ENCODE measurements at places on chromosomes 6 and 20.

- no peak for DNase-seq
These were observed 44.0 kb downstream of the PANK2 start for GRCh38 chr20:3933218-3933617.

DNA sequence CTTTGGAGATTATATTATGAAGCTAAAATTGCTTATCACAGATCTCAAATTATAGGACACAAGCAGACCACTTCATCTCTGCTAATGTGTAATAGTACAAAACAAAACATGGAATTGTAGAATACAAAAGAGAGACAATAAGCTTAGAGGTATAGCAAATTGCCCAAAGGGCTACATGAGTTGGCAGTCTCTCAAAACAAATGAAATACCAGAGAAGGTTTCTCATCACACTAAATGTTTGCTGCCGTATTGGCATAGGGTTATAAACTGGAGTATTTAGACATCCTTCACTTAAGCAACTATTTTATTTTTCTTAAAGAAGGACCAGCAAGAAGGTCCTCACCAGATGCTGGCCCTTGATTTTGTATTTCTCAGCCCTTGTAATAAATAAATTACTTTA, 5.9 kb upstream of the EYA4 start:
- DNase-seq = no peak

DNA sequence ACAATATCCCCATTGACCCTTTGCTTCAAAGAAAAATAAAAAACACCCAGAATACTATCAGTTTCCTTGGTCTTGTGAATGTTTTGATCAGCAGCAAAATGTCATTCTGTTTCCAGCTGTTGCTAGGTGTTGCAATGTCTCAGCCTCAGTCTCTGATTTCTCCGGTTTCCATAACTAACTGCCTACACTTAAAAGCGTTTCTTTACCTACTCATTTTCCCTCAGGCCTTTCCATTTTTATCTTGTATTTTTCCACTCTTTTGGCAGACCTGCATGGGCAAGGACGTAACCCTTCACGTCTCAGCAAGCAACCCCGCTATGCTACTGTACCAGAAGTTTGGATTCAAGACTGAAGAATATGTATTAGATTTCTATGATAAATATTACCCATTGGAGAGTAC, 49.4 kb downstream of the KAT14 start:
- no peak for DNase-seq

GRCh38 chr20:51432251-51432784, 110.2 kb downstream of the NFATC2 start:
- no peak for DNase-seq

GRCh38 chr6:95175927-95176675, 401.2 kb upstream of the MANEA start:
- no peak for DNase-seq

DNA sequence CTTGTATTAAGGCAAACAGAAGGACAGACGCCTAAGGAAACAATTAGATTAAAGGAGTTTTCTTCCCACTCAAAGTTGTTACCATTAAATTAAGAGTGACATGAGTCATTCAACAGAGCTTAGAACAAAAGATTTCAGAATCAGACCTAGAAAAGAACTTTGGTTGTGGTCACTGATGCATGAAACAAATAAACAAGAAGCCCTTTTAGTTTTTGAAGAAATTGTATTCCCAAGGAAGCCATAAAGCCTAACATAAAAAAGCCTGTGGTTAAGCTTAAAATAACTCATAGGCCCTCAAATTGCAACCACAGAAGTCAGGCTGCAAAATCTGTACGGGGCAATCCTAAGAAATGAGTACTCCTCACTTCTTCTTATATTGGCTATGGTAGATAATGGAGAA, 17.9 kb upstream of the TRIM26 start:
- no peak for DNase-seq

- DNase-seq = no peak
These were observed 11.2 kb downstream of the ZNF337 start for GRCh38 chr20:25685276-25686080.

- DNase-seq = no peak
These were observed 241.9 kb downstream of the ADGRB3 start for GRCh38 chr6:68876792-68877493.

GRCh38 chr6:8879334-8879733, 444.0 kb upstream of the SLC35B3 start:
- DNase-seq = no peak

- no peak for DNase-seq
These were observed 343.8 kb downstream of the SYNE1 start for GRCh38 chr6:152293404-152293803.

DNA sequence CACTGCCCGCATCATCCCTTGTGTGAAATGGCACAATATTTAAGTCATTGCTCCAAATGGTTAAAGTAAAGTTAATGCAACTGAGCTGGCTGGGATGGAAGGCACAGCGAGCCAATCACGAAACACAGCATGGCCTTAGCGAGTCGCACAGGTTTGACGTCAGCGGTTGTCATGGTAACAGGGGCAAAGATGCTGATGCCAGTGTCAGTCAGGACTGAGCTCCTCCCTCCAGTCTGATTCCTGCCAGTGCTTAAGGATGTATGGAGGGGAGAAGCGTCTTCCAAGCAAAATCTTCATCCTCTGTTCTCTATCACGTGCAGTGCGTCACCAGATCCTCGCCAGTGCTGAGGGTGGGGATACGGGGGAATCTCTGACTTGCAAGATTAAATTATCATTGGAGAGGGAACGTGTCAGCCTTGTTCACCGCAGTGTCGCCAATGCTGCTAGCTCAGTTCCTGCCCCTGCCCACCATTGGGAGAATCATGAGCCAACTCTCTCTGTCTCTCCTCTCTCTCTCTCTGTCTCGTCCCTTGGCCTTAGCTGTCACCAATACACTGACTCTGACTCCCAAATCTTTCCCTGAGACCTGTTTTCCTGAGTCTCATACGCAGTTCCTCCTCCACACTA, 24.5 kb downstream of the TSPYL4 start:
- no peak for DNase-seq

- DNase-seq = no peak
These were observed 99.4 kb upstream of the VGLL2 start for GRCh38 chr6:117165911-117166499.

DNA sequence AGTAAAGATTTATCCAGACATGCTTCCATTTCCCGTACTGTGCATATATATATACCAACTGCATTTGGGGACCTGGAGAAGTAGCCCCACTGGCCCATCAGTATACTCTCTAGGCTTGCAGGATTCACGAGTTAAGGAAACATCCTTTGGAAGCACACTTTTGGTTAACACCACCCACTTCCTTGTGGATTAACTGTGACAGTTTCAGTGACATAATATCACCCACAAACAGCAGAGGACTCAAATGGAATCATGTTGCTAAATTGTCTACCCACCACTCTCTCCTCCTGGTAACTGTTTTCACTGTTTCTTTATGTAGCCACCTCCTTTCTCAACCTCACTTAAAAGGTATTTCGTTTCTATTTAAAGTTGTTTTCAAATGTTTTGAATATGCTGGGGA, 55.0 kb downstream of the PROKR2 start:
- no peak for DNase-seq

- DNase-seq = no peak
These were observed 20.3 kb downstream of the SYNDIG1 start for GRCh38 chr20:24489631-24490260.

GRCh38 chr6:5389086-5389745, 127.9 kb downstream of the FARS2 start:
- DNase-seq = no peak

GRCh38 chr6:113208726-113209125, 648.4 kb upstream of the MARCKS start:
- no peak for DNase-seq

GRCh38 chr6:170017603-170018320, 266.3 kb downstream of the ERMARD start:
- no peak for DNase-seq

DNA sequence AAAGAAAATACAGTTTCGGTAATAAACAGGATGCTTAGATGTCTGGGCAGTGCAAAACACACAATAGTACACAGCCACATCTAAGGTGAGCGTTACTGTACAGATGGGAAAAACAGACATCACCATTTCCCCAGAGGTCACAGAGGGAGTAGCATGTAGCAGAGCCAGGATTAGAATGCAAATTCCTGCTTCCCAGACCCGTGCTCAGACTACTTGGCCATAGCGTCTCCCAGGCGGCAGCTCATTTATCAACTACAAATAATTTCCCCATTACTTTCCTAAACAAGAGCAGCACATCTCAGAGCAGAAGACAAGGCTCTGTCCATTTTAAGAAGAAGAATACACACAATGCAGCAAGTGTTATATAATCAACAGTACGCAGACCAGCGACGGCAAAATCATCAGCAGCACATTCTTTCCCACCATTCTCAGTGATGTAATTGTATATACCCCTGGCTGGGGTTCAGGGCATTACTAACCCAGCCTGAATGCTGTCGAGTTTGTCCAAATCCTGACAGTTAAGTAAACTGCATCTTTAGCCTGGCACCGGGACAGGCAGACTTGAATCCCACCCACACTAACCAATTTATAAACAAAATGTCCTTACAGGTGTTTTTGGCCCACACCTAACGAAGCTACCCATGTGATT, 61.9 kb downstream of the CNKSR3 start:
- DNase-seq = no peak

- DNase-seq = no peak
These were observed 44.3 kb downstream of the OSTM1 start for GRCh38 chr6:108030211-108030610.

- DNase-seq = no peak
These were observed 152.2 kb downstream of the MAFB start for GRCh38 chr20:40536808-40537207.

DNA sequence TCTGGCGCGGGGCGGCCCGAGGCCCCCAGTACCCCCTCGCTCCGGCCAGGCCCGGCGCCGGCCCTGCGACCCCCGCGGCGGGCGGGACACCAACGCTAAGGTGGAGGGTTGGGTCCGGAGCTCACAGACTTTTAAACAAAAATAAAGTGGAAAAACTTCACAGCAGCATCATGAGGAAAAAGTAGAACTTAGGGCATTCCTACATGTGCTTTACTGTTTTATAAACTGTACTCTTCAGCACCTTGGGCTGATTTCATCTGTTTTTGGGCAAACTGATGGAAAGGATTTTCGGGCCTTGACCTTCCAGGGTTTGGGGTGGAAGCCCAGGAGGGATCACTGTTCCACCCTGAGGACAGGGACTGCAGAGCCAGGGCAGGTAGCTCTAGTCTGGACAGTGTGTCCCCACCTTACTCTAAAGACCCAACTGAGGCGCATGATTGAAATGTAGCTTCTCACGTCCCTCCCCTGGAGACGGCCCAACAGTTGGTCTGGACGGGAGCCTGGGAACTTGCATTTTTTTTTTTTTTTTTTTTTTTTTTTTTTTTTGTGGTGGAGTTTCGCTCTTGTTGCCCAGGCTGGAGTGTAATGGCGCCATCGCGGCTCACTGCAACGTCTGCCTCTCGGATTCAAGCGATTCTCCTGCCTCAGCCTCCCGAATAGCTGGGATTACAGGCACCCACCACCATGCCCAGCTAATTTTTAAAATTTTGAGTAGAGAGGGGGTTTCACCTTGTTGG, 740 bp downstream of the NELFCD start:
- no peak for DNase-seq

GRCh38 chr6:20350215-20350614, 51.5 kb upstream of the E2F3 start:
- DNase-seq = no peak

GRCh38 chr6:42899871-42900270, 16.0 kb upstream of the PTCRA start:
- DNase-seq = no peak

DNA sequence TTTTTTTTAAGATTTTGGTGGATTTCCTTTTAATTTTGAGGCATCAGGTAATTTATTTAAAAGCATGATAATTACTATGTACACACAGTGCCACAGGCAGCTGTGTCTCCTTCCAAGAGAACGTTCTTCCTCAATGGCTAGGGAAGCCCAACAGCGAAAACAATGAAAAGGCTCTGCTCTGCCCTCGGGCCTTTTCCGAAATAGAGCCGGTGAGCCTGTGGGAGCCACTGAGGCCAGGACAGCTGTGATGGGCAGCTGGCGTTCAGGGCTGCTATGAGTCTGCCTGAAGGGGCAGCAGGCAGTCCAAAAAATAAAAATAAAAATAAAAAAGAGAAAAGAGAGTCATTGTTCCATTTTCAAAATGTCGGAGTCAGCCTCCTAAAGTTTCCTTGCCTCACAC, 443.8 kb downstream of the KIF16B start:
- DNase-seq = no peak

DNA sequence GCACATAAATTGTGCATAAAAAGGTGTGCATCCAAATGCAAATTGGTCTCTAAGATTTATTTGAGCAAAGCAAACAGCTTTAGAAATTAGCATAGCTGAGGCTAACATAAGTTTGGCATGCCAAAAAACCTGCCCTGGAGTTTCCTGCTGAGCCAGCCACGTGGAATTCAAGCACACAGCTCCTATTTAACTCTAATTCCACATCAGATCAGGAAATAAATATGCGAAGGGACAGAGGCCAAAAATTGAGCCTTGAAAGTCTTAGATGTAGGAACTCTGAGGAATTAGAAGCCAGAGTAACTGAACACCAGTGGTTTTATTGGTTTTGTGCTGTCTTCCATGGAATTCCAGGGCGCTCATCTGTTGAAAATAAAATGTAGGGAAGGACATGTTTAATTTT, 19.6 kb downstream of the SOBP start:
- no peak for DNase-seq

- DNase-seq = no peak
These were observed 234.7 kb upstream of the ECI2 start for GRCh38 chr6:4370066-4370465.

GRCh38 chr6:152150196-152150595, 342.7 kb downstream of the ESR1 start:
- no peak for DNase-seq

GRCh38 chr6:99282479-99283062, 66.9 kb downstream of the FAXC start:
- no peak for DNase-seq

DNA sequence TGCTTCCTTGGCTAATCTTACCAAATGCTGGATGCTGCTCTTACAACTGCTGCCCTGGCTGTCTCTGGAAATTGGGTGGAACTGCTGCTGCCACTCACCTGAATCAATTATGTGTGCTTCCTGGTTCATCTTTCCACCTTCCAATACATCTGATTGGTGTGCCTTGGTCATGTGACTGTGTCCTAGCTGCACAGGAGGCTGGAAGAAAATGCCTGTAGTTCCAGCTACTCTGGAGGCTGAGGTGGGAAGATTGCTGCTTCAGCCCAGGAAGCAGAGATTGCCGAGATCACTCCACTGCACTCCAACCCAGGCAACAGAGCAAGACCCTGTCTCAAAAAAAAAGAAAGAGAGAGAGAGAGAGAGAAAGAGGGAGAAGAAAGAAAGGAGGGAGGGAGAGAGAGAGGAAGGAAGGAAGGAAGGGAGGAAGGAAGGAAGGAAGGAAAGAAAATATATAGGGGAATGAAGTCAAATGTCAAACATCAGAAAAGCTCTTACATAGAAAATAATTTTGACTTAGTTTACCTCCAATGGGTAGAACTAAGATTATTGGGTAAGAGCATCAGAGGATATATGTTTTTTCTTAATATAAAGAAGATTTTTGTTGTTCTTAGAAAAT, 14.1 kb upstream of the PPARD start:
- no peak for DNase-seq

- DNase-seq = no peak
These were observed 217.5 kb upstream of the SUPT3H start for GRCh38 chr6:45595010-45595851.

- no peak for DNase-seq
These were observed 13.0 kb downstream of the EFCAB8 start for GRCh38 chr20:32871627-32872160.
